ENCODE measurements at places on chromosomes 11 and 22.

DNA sequence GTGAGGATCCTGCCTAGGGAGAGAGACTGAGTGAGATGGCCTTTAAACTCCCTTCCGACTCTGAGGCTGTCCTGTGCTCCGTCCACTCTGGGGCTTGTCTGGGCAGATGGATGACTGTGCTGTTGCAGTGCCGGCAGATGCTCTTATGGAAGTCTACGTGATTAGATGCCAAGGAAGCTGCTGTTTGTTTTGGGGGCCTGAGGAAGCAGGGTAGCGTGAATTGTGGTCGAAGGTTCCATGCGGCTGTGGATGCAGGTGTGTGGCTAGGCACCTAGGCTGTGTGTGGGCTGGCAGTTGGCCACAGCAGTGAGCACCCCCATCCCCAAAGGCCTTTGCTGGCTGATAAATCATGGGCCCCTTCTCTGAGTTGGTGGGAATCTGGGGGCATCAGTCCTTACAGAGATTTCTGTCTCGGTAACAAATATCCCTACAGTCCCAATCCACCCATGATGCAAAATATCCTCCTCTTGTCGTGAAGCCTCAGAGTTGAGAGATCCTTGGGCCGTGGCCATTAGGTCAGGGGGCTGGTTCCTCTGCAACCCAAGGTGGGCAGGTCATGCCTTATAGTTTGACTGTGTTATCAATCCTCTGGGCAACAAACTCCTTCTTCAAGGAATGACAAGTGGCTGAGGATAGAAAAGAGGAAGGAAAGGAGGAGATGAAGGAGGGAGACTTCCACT is 31.2 kb downstream of the AMPD3 start:
- no peak for DNase-seq

- DNase-seq = no peak
These were observed 50.2 kb downstream of the MIAT start for GRCh38 chr22:26707581-26707980.

- peak; percentile 76 for DNase-seq
These were observed 2.5 kb upstream of the SEPTIN3 start for GRCh38 chr22:41966607-41967240.

DNA sequence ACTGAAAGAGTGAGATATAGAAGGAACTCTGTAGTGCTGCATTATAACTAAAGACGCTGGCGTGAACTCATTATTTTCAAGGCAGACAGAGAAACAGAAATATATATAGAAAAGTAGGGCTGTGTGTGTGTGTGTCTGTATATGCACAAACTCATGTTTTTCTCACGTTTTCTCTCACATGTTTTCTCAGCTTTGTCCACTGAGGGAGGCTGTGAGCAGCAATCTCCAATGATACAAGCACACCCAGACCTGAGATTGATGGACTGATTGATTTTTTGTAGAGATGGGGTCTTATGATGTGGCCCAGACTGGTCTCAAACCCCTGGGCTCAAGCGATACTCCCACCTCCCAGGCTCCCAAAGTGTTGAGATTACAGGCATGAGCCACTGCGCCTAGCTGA is 122.5 kb downstream of the SERGEF start:
- DNase-seq = no peak

DNA sequence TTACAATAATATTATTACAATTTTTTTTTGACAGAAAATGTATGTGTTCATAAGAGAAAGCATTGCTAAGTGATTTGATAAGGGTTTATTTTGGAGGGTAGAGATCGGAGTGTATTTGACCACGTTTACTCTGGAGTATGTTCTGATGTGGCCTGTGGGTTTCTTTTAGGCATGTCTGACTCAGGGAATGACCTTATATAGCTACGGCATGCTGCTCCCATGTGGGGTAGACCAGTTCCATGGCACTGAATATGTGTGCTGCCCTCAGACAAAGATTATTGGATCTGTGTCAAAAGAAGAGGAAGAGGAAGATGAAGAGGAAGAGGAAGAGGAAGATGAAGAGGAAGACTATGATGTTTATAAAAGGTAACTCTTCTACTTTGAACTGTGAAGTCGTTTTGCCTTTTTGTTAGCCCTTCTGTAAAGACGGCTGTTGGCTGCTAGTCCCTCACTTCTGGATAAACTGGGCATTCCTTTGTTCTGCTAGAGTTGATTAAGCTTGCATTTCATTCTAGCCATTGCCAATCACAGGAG is 38.1 kb upstream of the ST14 start:
- peak; percentile 86 for DNase-seq

DNA sequence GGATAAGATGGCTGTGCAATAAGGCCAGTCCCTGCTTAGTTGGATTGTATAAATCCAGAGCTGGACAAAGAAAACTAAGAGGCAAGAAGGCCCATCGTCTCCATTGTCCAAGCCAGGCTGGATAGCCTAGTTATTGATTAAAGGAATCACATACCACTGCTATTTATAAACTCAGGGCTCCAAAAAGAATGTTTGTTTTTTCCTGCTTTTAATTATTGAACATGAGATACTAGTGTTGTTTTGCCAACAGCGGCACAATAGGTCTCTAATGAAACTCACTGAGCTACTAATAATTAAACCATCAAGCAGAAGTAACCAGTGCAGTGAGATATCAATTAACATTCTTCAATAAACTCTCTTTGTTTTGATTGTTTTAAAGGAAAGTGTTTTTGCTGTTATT is 259.7 kb downstream of the INSC start:
- DNase-seq = no peak

DNA sequence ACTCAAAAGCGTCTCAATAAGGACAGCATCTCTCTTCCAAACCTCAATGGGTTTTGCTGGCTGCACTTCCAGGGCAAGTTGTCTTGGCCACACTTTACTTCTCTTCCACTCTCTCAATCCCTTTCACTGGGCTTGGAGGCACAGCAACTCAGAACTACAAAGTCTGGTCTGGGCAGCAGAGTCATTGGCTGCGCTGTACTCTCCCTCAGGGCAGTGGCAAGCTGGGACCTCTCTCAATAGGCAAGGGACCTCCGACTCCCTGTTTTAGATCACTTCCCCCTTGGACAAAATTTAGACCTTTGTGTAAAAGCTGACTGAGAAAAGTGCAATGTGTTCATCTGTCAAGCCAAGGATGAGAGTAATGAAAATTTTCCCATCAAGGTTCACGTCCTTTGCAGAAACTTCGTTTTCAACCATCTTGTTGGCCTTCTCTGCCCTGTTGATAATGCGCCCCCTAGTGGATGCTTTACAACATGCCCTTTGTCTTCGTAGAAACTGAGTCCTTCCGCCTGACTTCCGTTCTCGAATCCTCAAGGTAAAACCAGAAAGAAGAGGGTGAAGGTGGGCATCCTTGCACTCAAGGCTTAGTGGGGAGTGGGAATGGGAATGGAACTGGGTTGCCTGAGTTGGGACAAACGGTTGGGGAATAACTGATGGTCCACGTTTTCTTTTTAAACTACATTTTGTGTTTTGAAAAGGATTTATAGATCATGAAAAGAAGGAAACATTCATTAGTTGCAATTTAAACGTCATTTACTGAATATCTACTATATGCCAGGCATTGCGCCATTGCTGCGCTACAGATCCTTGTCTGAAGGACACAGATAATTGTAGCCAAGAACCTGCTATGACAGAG is 99.1 kb downstream of the CD44 start:
- peak; percentile 41 for DNase-seq

DNA sequence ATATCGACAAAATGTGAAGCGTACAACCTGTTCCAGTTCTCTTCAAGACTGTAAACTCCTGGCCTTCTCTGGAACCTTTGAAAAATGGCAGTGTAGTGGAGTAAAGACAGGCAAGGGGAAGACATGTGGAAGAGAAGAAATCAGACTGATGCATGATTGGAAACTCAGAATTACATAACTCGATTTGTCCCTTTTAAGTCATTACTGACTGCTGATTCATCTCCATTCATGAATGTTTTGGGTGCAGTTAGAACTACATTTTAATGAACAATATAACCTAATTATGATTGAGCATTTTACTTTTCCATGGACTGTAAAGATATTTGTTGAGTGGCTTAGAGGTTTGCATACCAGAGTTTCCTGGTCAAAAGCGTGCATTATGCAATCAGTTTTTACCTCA is 32.9 kb downstream of the FAT3 start:
- no peak for DNase-seq

GRCh38 chr11:85028329-85029101 is 598.6 kb downstream of the DLG2 start:
- no peak for DNase-seq

- DNase-seq = no peak
These were observed 19.1 kb downstream of the IRAG1 start for GRCh38 chr11:10674440-10674855.

DNA sequence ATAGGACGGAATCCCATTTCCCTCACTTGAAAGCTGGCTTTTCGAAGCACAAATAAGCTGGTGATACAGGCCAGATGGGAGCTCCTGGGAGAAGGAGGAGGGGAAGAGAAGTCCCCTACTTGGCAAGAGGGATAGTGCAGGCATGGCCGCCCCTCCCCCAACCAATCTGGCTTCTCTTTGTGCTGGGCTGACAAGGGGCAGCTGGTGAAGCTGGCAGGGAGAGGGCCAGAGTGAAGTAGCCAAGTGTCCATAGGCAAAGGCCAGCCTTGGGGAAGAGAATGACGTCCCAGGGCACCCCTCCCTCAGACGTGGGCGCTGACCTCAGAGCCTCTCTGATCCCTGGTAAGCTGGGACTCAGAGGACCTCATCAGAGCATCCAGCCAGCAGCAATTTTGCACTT is 78.7 kb upstream of the GRAMD1B start:
- no peak for DNase-seq

GRCh38 chr22:36743011-36743410 is 32.9 kb downstream of the IFT27 start:
- DNase-seq = no peak

- peak; percentile 35 for DNase-seq
These were observed 63.4 kb downstream of the RCN1 start for GRCh38 chr11:32154275-32154674.

GRCh38 chr11:44725016-44725685 is 1.6 kb upstream of the TSPAN18 start:
- DNase-seq = no peak

- no peak for DNase-seq
These were observed 2.8 kb upstream of the DBX1 start for GRCh38 chr11:20162824-20163782.

GRCh38 chr11:2195756-2196088 is 24.1 kb upstream of the TH start:
- DNase-seq = no peak

GRCh38 chr11:40819230-40819629 is 640.2 kb downstream of the LRRC4C start:
- DNase-seq = no peak

Data from fibroblast of upper back skin (primary cell).